ENCODE measurements at places on chromosomes 12 and 14. TPM values are rescaled to one million over a fixed set of nuclear protein-coding genes. Genes with fewer than 3 reads are reported as not detected.

MORN3 gene
- 0.99 TPM for total RNA-seq

MDGA2 gene
- 25.9 TPM for total RNA-seq

ANKRD33 gene
- 4.2 TPM for total RNA-seq

HOXC12 gene
- total RNA-seq, result not detected

IGF1 gene
- total RNA-seq, result 36.1 TPM

MYO1H gene
- total RNA-seq, result 0.82 TPM

HSPB8 gene
- total RNA-seq, result 26.3 TPM

PTPRQ gene
- 21.9 TPM for total RNA-seq

CFAP73 gene
- not detected for total RNA-seq

KRT1 gene
- total RNA-seq, result 0.82 TPM

LRP1-AS gene
- 3.4 TPM for total RNA-seq

WIF1 gene
- total RNA-seq, result 284 TPM

PRIM1 gene
- 32.1 TPM for total RNA-seq

AKAP5 gene
- total RNA-seq, result 3.8 TPM

MANSC1 gene
- 5.6 TPM for total RNA-seq

BLOC1S1 gene
- 95.7 TPM for total RNA-seq
